ENCODE measurements at places on chromosomes 3 and 15. TPM values are rescaled to one million over a fixed set of nuclear protein-coding genes. Genes with fewer than 3 reads are reported as not detected.
A peak's percentile ranks its signal among the peaks of the same experiment; 100 is the strongest.

ACTC1 gene
- total RNA-seq, result 0.31 TPM

TP63 gene
- total RNA-seq, result 0.16 TPM

TMEM202 gene
- not detected for total RNA-seq

HDC gene
- not detected for total RNA-seq

LMAN1L gene
- total RNA-seq, result not detected

CCDC13 gene
- 3.6 TPM for total RNA-seq

NUP210 gene
- 7.5 TPM for total RNA-seq

DNASE1L3 gene
- 0.94 TPM for total RNA-seq

KLHL40 gene
- not detected for total RNA-seq

GOLGA8G gene
- not detected for total RNA-seq

PLS1 gene
- 3.1 TPM for total RNA-seq

DNA sequence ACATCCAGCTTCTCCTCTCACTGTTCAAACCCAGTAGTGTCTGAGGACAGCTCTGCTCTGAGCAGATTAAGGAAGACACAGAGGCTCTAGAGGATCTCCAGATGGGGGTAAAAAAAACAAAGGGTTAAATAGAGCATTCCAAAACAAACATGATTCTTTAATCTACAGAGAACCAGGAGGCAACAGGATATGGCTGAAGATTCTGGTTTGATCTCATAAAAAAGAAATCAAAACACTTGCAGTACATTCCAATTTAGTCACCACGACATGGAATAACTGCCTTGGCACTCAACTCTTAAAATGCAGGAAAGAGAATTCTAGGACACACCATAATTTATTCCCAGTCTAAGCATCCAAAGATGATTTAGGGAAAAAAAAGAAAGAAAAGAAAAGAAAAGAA lies 32.0 kb downstream of the TM4SF4 start:
- no peak for DNase-seq

GRCh38 chr15:77064539-77065308 lies 6.2 kb downstream of the TSPAN3 start:
- no peak for DNase-seq

DNA sequence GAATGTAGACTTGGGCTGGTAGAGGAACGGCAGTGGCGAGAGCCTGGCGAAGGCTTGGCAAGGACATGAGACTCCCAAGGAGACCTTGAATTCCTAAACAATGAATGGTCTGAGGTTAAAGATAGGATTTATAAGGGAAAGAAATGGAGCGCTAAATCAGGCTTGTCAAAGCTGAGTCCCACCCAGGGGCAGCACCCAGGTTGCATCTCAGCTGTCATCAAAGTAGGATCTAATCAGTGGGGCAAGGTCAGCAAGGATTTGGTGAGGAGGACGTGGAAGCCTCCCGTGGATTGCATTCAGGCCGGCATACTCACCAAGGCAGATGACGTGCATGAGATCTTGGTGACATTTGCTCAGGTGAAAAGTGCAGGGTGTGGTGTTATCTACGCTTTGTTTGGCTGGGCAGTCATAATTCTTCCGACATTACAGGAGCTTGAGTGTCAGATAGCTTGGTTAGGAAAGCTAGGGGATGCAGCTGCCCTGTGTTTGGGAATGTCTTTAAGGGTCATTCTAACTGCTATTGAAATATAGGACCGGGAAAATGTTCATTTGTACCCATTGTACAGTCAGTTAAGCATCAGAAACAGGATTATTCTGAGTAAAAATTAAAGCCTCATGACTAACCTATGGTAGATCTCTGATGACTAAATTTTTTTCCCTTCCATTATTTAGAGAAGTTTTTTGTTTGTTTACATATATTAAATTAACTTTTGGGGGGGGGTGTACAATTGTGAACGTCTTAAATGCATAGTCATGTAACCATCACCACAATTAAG lies 99.4 kb upstream of the TSC22D2 start:
- no peak for DNase-seq

DNA sequence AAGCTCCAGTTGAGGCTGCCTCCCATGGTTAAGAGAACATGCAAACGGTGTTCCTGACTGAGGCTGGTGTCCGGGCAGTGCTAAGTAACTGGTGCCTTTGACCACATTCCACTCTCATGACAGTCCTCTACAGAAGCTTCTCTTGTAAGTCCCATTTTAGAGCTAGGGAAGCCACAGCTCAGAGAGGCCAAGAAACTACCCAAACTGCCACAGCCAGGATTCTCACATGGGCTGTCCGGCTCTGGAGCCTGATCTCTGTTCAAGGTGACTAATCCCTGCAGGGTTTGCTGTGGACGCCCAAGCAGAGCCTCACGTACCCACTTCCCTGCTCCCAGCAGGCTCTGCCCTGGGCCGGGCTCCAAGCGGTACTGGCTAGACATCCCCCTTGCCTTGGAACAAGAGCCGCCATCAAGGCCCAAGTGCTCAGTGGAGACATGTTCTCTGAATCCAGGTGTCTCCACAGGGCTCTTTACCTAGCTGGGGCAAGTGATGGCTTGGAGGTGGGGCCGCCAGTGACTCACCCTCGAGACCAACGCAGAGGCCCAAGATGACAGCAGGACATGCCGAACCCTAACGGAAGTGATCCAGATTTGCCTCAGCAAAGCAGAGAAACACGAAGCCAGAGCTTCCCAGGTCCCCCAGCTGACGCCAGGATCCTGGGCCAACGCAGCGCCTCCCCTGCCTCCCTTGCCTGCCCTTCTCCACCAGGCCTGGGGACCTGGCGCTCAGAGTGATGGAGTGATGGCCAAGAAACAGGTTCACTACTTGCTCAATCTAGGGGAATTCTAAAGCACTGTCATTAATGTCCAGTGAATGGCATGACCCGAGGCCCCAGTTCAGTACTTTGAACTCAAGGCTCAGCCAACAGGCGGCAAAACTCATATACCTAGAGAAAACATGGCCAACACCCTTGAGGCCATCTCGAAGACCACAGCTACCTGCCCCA lies 24.4 kb downstream of the KLHL25 start:
- no peak for DNase-seq

DNA sequence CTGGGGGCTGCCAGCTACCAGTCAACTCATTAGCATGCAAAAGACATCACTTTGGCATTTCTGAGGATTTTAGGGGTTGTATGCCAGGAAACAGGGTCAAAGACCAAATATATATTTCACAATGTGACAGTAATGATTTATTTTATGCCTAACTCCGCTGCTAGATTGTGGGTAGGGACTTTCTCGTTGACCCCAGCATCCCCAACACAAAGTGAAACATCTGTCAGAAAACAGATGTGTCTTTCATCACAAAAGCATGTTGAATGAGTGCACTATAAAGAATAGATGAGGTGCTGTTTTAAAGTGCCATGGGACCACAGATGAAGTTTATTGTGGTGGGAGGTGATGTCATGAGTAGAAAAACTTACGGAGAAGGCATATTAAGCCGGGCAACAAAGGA lies 59.7 kb downstream of the ITPR1 start:
- DNase-seq, result no peak

- DNase-seq, result no peak
Measured at GRCh38 chr3:7744850-7745249, 756.8 kb upstream of the LMCD1 start.

GRCh38 chr15:99536422-99537040 lies 29.3 kb upstream of the MEF2A start:
- DNase-seq, result peak; percentile 38

- peak; percentile 47 for DNase-seq
Measured at GRCh38 chr15:101499863-101500713, 10.6 kb upstream of the PCSK6 start.

DNA sequence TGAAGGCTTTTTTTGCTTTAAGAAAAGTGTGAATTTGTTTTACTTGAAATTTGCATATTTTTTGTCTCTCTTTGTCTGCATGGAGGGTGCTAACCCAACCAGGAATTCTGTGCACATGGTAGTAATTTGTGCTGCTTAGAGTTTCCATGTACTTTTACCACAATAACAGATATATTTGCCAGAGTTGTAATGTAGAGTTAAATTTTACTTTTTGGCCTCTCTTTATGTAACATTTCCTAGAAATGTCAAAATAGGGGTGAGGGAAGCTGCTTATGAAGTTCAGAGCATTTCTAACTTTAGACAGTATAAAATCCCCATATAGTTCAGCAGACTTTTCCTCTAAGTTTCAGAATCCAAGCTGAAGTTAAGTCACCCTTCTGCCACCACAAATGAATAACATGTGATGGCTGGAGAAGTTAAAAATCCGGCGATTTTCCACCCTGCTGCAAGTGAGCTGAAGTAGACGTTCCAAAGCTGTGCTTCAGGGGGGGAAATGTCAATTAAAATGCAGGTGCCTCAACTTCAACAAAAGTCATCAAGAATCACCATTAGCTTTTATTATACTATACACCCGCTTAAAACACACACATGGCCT lies 385.7 kb upstream of the NR2F2 start:
- DNase-seq, result no peak

DNA sequence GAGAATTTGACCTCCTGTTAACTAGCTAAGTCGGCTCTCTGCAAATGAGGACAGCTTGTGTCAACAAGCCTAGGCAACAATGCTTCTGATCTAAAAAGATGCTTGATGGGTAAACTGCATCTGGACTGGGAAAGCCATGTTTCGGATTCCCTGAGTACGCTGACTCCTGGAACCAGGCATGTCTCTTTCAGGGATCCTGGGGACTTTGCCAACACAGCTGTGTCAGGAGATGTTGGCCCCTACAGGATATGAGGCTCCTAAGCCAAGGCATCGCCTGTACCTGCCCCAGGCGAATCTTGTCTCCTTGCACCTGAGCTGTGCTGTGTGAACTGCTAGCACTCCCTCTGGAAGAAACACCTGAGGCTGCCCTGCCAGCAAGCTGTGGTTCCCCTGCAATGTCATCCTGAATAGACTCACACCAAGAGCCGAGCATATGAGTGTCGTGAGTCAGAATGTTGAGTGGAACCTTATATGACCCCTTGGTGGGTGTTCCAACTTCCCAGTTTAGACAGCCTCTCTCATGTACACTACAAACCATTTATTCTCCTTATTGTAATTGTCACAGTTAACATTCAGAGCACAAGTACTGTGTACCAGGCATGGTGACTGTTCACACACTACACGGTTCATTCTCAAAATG lies 17.0 kb downstream of the EOGT start:
- DNase-seq, result no peak

DNA sequence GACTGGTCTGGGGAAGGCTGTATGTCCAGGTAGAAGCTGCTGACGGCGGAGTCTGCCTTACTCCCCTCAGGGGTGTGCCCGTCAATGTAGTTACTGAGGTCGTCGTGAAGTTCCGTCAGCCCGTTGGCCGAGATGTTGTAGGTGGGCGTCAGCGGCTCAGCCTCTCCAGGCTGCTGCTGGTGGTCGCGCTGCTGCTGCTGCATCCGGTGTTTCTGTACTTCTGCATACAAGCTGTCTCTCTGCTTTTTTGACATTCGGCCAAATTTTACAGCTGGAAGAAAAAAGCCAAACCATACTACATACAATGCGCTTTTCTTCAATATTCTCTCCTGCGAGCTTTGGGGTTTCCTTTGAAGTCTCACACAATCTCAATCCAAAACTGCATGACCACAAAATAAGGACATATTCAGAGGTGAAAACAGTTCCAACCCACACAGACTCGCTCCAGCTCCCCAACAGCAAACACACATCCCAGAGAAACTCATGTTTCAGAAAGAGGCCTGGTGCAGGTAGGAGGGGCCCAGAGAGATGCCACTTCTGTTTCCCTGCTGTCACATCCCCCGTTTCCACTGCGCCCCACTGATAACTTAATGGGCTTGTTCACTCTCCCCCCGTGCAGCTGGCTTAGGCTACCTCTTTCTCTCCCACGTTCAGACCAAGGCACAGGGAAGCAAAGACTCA lies 32.5 kb upstream of the ICE2 start:
- DNase-seq, result no peak

GRCh38 chr3:38371541-38372213 lies 25.1 kb downstream of the XYLB start:
- DNase-seq, result no peak

DNA sequence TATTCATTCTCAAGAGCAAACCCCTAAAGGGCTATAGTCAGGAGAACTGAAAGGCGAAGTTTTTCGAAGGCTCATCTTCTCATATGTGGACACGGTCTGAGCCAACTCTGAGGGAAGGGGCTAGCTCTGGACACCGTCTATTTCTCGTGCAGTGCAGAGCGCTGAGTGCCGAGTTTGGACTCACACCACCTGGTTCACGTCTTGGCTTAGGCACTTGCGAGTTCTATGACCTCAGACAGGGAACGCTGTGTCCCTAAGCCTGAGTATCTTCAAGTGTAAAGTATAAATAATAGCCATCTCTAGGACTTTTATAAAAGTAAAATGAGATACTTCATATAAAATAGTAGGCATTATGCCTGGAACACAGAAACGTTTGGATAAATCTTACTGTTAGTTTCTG lies 223.7 kb downstream of the FMN1 start:
- no peak for DNase-seq

GRCh38 chr3:10505791-10506585 lies 602 bp upstream of the ATP2B2 start:
- DNase-seq, result no peak

Measured in occipital lobe (tissue), 3 donors.